M059J (cell line): ENCODE measurements at places on chromosomes 1 and 21. TPM values are rescaled to one million over a fixed set of nuclear protein-coding genes. Genes with fewer than 3 reads are reported as not detected.

ARHGAP29 gene
- 37.2 and 55.9 TPM in 2 replicates for total RNA-seq

SPRR1B gene
- total RNA-seq: not detected in 2 replicates

NPHS2 gene
- not detected in 2 replicates for total RNA-seq

PEAR1 gene
- 0.32 and 0.34 TPM in 2 replicates for total RNA-seq

FAM151A gene
- total RNA-seq: not detected in 2 replicates

MMP23B gene
- 0.27 TPM in 1 of 2 replicates, not detected in the other for total RNA-seq

DYNLT5 gene
- 5.2 and 7.8 TPM in 2 replicates for total RNA-seq

IQGAP3 gene
- 23.7 and 40.5 TPM in 2 replicates for total RNA-seq

ZYG11A gene
- 0.64 and 1.6 TPM in 2 replicates for total RNA-seq

KRTAP19-4 gene
- total RNA-seq: not detected in 2 replicates

PGLYRP4 gene
- not detected in 2 replicates for total RNA-seq

GPR52 gene
- total RNA-seq: not detected in 2 replicates

IL20 gene
- not detected in 2 replicates for total RNA-seq

MORC3 gene
- total RNA-seq: 25.9 and 35.2 TPM in 2 replicates

OR2T29 gene
- not detected in 2 replicates for total RNA-seq

ARTN gene
- 4.0 and 4.4 TPM in 2 replicates for total RNA-seq

KCNK1 gene
- total RNA-seq: 4.3 and 5.9 TPM in 2 replicates

COL6A1 gene
- total RNA-seq: 147 and 271 TPM in 2 replicates

MAP10 gene
- total RNA-seq: 3.9 and 6.9 TPM in 2 replicates
